ENCODE measurements at places on chromosomes 2 and 18.

- no peak for DNase-seq
Observed at GRCh38 chr2:143787674-143788073, 658.5 kb downstream of the ARHGAP15 start.

DNA sequence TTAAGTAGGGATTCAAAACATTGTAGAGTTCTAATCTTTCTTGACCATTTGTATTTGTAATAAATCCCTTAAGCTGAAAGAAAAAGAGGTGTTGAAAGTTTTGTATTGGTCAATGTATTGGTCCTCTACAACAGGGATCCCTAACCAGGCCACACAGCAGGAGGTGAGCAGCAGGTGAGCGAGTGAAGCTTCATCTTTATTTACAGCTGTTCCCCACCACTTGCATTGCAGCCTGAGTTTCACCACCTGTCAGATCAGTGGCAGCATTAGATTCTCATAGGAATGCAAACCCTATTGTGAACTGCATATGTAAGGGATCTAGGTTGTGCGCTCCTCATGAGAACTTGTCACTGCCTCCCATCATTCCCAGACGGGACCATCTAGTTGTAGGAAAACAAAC lies 715.7 kb upstream of the NXPH2 start:
- DNase-seq: no peak

DNA sequence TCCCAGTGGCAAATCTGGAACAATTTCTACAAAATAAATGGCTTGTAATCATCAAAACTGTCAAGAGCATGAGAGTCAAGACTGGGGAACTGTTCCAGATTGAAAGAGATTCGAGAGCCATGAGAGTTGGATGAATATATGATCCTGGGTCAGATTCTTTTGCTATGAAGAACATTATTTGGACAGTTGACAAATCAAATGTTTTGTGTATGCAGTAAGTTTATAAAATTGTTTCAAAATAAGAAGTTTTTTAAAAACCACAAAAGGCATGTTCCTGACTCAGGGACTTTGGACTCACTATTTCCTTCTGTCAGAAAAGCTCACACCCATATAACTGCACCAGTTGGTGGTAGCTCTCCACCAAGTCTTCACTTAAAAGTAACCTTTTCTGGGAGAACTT lies 38.5 kb downstream of the ROCK2 start:
- no peak for DNase-seq

GRCh38 chr2:72137498-72138010 lies 10.1 kb downstream of the CYP26B1 start:
- DNase-seq: peak; percentile 31

DNA sequence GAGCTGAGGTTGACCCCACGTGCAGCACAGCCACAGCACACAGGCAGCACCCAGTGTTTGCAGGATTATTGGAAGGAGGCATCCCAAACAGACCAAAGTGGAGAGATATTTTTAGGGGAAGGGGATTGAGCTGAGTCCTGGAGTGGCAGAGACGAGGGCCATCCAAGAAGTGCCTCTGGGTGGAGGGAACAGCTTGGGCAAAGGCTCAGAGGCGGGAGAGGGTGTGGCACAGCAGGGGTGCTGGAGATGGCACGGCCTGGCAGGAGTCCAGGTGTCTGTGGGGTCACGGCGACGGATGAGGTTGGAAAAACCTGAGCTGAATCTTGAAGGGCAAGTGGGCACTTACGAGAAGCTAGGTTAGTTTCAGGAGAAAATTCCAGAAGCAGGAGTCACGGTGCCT lies 60.6 kb downstream of the INHBB start:
- no peak for DNase-seq

GRCh38 chr18:36330435-36331052 lies 33.0 kb downstream of the FHOD3 start:
- no peak for DNase-seq

DNA sequence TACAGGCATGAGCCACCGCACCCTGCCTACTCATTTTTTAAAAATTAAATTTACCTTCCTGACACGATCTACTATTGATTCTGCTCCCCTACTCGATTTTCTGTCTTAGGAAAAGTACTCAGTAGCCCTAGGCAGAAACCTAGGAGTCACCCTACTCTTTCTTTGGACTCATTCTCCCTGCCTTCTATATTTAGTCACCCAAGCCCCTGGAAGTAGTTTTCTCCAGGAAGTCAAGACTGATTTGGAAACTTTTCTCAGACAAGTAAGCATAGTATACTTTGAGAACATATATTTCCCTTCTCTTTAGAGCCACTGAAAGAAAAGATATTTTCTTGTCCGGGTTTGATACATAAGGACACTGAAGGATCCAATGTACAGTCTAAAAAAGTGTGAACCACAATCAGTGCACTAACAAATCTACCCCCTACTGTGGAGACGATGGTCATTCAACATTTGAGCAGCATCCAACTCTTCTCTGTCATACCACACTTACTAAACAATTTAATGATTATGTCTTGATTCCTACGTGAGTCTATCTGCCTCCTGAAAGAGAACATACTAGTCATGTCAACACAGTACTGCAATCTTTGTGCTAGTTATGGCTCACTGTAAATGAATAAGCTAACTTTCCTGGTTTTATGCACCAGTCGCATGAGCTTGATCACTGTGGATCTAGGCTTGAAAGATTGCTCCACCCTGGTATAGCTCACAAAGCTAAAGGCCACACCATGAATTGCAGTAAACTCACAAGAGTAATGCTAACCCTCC lies 19.8 kb downstream of the YWHAQ start:
- no peak for DNase-seq

DNA sequence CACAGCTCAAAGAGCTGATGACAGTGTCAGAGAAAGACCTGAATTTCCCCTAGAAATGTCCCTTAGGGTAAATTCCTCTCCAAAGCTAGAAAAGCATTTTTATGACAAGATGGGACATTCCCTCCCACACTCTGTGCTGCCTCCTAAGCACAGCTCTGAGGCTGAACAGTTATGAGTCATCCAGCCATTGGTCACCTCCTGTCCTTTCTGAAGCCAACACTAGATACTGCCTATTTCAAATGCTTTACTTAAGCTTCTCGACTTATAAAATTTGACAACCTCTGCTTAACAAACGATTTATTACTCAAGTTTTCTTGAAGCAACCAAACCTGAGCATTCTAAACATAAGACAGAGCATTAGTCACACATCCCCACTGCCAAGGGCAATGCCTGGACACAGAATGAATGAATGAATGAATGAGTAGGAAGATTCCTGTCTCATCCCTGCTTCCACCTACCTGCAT lies 35.4 kb downstream of the B4GALT6 start:
- no peak for DNase-seq

DNA sequence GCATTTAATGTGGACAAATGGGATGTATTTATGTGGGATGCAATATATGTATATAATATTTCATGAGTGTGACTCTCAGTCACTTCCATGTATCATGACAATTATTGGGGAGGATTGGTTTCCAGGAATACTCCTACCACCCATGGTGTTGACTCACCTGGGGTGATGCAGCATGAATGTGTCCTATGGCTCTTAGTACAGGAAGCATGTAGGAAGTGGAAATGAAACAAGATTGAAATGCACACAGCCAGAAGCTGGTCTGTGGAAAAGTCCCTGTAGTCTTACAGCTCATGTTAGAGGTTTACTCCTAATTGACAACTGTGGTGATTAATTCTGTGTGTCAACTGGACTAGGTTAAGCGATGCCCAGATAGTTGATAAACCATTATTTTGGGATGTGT lies 89.3 kb upstream of the HAAO start:
- DNase-seq: no peak

DNA sequence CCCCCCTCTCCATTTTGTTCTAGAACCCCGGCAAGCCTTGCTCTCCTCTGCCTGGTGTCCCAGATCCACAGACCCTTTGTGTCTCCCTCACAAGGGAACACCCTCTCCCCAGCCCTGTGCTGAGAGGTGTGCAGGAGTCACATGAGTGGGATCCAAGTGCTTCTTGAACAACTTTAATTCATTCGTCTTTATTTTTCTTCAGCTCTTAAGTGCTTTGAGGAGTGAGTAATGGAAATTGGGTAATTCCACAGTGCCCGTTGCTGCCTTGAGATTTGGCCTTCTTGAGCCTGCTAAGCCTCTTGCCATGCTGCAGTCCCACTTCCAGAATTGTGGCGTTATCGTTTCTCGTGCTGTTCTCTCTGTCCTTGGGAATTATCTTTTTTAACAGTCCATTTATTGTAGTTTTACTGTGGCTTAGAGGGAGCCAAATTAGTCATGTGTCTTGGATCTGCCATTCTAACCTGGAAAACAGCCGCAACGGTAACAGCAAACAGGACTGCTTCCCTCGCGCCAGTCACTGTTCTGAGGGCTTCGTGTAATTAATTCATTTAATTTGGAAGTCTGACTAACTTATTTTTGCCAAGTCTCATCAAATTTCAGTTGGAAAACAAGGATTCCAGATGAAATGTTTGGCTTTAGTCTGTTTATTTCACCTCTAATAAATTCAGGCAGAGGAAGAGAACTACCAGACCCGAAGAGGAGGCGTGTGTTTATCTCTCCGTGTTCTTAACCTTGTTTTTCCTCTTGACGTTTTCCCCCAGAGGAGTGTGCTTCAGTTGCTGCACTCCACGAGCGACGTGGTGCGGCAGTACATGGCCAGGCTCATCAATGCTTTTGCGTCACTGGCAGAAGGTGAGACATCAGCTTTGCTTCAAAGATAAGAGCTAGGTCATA lies 72.0 kb downstream of the ARMC9 start:
- no peak for DNase-seq

DNA sequence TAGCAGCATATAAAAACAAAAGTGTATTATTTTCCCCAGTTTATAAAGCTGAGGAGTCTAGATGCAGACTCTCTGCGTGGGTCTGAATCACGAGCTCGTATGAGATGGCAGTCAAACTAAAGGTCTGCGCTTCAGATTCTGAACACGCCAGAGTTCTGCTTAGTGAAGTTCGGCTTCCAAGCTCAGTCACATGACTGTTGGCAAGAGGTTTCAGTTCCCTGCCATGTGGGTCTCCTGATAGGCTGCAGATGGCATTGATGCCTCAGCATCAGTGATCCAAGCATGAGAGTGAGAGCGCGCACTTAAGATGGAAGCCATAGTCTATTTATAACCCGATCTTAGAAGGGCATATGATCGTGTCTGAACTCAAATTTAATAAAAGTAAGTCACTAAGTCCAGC lies 242.8 kb upstream of the DOK6 start:
- DNase-seq: no peak

GRCh38 chr2:127661949-127662510 lies 13.3 kb downstream of the LIMS2 start:
- DNase-seq: no peak

DNA sequence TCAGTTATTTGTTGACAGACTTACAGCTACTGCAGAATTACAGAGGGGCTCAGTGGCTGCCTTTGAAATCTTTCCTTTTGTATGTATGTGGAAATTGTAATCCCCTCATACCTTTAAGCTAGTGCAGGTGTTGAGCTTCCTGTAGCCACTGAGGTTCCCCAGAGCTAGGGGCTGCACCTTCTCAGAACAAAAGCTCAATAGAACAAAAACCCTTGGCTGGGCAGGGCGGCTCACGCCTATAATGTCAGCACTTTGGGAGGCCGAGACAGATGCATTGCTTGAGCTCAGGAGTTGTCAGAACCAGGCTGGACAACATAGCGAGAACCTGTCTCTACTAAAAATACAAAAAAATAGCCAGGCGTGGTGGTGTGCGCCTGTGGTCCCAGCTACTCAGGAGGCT lies 41.3 kb upstream of the CHMP1B start:
- no peak for DNase-seq

DNA sequence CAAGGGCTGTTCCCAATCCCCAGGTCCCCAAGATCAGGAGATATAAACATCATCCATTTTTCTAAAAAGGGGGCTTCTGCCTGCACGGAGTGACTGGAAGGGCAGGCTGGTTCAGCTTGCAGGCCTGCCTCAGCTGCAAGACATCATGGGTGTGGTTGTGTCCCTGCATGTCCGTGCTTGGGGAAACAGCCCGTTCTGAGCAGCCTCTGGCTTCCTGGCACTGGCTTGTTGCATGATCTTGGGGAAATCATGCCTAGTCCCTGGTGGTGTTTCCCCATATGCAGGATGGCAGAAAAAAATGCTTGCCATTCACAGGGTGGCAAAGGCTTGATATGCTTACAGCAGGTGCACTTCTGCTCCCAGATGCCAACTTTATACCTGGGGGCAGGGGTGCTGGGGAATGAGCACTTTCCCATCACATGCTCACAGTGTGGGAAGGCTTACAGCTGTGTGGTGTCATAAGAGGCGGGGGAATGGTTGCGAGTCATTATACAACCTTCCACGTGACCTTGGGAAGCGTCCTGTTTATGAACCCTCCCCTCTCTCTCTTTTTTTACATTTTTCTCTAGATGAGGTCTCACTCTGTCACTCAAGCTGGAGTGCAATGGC lies 7.2 kb downstream of the PCARE start:
- no peak for DNase-seq

- no peak for DNase-seq
Observed at GRCh38 chr18:8675057-8675456, 30.3 kb upstream of the MTCL1 start.

GRCh38 chr2:9255416-9255815 lies 48.8 kb downstream of the ASAP2 start:
- no peak for DNase-seq

DNA sequence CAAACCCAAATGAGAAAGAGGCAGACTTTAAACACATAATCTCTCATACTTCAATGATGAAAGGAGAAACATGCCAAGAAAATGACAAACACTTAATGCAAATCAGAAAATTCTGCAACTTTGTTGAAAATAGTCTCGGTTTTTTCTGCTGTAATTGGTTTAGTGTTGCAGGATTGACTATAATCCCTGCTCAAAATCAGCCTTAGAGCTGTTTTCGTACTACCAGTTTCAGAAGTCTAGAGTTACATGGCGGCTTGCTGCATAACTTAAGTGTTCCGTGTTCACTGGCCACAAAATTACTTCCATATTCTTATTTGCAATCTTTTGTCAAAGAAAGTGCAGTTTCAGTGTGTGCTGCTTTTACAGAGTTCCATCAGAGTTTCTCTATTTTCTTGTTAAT lies 48.9 kb upstream of the ITGAV start:
- no peak for DNase-seq

- no peak for DNase-seq
Observed at GRCh38 chr2:58893656-58894351, 652.7 kb upstream of the FANCL start.

DNA sequence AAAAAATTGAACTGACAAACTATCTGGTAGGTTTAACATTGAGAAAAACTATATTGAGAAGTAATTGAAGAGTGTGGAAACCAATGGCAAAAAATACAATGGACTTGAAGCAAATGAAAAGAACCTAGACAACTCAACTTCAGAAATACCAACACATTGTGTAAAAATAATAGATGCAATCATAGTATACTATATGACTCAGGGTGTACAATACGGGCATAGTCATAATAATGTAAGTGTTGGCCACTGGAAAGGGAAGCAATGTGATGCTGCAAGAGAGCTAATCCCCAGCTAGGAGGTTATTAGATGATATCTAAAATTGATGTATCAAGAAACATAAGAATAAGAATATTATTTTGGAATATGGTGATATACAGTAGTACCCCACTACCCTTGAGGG lies 45.3 kb downstream of the SMAD7 start:
- DNase-seq: no peak
